Stimulated activated CD4-positive, alpha-beta T cell treated with anti-CD3 and anti-CD28 coated beads, Interleukin-15, amount 100 ng/mL, for 1 hour (primary cell): ENCODE measurements at places on chromosomes 7 and 10.

GRCh38 chr10:107232013-107232412, 67.5 kb upstream of the SORCS1 start:
- no peak for DNase-seq

GRCh38 chr10:18737236-18737635, 78.0 kb downstream of the ARL5B start:
- DNase-seq: no peak

- no peak for DNase-seq
Measured at GRCh38 chr7:101395376-101395775, 32.7 kb downstream of the COL26A1 start.

DNA sequence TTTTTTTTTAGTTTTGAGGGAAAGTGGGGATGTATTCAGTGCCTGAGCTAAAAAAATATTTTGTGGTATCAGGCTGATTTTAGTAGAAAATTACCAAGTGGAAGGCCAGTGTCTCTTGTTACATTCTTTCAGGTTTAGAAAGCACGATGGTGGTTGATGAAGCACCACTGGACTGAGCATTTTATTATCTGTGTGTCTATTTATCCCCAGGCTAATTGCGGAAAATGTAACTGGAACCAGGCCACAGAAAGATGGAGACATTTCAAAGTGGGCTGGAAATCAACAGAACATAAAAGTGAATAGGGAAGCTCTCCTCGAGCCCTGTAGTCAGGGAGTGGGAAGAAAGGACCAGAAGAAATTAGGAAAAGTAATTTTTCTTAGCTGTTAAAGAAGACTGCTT, 261.0 kb downstream of the STK31 start:
- DNase-seq: no peak

GRCh38 chr10:79007421-79008319, 61.1 kb upstream of the ZMIZ1 start:
- DNase-seq: no peak

GRCh38 chr10:58742141-58742540, 229.5 kb downstream of the BICC1 start:
- no peak for DNase-seq
